ENCODE measurements at places on chromosomes 5 and 9.
A peak's percentile ranks its signal among the peaks of the same experiment; 100 is the strongest.

- no peak for DNase-seq
Observed at GRCh38 chr9:27054125-27054524, 48.7 kb upstream of the LRRC19 start.

DNA sequence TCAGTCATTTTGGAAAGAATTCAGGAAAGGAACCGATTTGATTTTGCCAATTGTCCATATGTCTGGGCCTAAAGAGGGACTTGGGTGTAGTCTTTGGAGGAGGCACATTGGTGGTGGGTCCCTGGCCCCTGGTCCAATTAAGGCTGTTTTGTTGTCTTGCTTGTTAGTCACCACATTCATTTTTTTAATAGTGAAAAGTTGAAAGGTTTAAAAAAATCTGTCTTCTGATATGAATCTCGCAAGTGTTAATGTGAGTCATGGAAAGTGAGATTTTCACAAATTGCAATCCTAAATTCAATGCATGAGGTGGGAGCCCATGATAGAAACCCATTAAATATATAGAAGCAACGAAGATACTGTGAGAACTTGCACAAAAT is 165.9 kb upstream of the OTULINL start:
- DNase-seq = no peak

- no peak for DNase-seq
Observed at GRCh38 chr5:173245319-173246134, 10.5 kb upstream of the NKX2-5 start.

DNA sequence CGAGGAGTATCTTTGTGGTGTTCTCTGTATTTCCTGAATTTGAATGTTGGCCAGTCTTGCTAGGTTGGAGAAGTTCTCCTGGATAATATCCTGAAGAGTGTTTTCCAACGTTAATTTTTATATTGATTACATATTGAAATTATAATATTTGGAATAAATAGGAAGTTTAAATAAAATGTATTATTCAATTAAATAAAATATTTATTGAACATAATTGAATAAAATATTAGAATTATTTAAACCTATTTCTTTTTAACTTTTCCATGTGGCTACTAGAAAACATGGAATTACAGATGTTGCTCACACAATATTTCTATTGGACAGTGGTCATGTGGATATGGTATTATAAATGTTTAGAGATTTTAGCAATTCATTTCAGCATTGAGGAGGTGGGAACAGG is 170.8 kb upstream of the FST start:
- no peak for DNase-seq

DNA sequence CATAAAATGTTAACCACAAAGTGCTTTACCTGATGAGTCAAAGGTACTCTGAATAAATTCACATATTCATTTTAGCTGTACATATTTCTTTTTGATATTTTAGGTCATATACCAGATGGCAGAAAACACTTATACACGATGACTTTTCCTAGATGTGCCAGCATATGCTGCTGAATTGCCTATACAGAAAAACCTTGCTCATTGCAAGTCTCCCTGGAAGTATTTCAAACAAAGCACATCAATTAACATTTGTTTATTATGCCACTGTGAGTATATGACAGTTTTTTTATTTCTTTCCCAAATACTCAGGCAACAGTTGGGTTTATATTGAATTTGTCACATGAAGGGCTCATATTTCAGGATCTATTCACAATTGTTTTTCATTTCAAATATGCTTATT is 180.8 kb downstream of the TMEM232 start:
- no peak for DNase-seq

DNA sequence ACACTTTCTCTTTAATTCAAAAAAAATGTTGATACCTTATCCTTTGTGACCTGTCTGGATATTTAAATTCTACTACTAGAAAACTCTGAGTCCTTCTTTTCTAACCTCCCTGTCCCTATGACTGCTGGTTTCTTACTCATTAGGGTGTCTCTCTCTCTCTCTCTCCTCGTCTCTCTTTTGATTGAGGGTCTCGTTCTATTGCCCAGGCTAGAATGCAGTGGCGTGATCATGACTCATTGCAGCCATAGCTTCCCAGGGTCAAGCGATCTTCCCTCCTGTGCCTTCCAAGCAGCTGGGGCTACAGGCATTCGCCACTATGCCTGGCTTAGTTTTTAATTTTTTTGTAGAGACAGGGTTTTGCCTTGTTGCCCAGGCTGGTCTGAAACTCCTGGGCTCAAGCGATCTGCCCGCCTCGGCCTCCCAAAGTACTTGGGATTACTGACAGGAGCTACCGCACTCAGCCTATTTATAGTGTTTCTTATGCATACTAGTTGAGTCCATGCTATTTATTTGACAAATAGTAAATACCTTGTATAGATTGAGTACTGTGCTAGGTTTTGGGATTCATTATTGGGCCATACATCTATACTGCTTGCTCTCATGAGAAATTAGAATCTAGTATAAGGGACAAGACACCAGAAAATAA is 61.9 kb downstream of the NSD1 start:
- no peak for DNase-seq

DNA sequence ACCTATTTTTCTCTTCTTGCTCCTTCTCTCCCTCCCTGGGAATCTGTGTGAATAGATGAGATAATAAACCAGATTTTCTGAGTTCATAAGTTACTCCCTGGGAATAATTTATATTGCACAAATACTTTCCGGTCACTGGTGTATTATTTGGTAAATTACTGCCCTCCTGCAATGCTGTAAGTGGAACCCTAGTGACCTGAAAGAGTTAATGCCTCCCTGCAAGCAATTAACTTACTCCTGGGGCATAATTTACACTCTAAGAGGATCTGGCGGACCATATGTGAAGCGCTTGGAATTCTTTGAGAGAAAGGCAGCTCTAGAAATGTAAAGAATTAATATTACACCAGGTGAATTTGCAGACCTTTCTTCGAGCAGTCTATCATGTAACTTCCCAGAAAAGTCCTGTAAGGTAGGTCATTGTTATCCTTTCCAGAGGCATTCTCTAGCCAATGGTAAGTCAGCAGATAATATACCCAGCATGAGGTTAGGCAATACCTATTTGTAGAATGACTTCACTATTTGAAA is 7.0 kb upstream of the GDNF start:
- DNase-seq = no peak

DNA sequence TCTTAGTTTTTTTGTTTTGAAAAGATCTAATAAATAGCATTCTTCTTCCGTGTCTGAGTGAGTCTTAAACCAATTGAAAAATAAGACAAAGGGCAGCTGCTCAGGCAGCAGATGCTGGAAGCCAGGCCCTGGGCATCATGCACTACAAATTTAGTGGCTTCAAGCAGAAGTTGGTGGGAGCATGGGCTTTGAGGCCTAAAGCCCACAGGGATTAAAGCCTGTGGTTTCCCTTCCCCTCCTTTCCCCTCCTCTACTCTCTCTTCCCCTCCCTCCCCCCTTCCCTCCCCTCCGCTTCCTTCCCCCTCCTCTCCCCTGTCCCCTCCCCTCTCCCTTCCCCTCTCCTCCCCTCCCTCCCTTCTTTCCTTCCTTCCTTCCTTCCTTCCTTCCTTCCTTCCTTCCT is 20.1 kb upstream of the KIF4B start:
- no peak for DNase-seq

DNA sequence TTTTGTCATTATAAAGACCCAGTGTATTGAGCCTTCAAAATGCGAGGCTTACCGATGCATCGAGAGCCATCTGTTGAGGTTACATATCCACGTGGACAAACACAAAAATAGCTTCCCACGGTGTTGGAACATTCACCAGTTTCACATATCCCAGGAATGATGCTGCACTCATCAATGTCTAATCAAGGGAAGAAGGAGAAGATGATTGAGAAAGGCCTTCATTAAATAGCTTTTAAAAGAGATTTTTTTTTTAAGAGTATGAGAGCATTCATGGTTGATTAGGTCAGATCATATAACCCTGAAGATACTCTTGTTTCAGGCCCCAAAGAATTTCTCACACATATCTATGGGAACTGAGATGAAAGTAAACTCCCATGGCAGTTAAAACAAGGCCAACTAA is 129.4 kb downstream of the FBN2 start:
- DNase-seq = no peak

- DNase-seq = no peak
Observed at GRCh38 chr5:88666761-88667495, 216.1 kb downstream of the MEF2C start.

DNA sequence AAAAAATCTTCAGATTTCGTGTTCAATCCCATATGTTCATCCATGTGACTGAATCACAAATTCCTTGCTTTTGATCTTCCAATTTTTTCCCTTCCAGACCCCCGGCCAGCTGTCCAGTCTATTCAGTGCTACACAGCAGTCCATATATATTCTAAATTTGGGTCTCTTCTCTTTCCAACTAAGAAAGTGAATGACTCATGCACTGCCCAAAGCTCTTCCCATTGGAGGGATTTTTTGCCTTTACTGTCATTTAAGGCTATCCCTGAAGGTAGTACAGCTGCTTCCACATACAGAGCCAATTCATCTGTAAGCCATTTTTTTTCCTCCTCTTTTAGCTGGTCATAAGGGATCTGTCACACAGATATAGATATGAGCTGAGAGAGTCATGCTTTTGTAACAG is 478.3 kb downstream of the DMRT2 start:
- DNase-seq = no peak

GRCh38 chr9:250039-250438 is 35.4 kb downstream of the DOCK8 start:
- DNase-seq = no peak

GRCh38 chr9:91807643-91808246 is 142.3 kb downstream of the ROR2 start:
- no peak for DNase-seq

- DNase-seq = no peak
Observed at GRCh38 chr9:76812591-76812990, 48.4 kb downstream of the PCA3 start.

GRCh38 chr9:134340475-134341160 is 14.4 kb downstream of the RXRA start:
- DNase-seq = no peak

- no peak for DNase-seq
Observed at GRCh38 chr5:82917584-82917983, 159.6 kb downstream of the TMEM167A start.

- DNase-seq = peak; percentile 86
Observed at GRCh38 chr9:88388203-88388885, at the start of gene SPIN1. Gene SPIN1 (plus strand): TSS chr9:88388444. CDS start chr9:88426540, 38,096 bp downstream.

DNA sequence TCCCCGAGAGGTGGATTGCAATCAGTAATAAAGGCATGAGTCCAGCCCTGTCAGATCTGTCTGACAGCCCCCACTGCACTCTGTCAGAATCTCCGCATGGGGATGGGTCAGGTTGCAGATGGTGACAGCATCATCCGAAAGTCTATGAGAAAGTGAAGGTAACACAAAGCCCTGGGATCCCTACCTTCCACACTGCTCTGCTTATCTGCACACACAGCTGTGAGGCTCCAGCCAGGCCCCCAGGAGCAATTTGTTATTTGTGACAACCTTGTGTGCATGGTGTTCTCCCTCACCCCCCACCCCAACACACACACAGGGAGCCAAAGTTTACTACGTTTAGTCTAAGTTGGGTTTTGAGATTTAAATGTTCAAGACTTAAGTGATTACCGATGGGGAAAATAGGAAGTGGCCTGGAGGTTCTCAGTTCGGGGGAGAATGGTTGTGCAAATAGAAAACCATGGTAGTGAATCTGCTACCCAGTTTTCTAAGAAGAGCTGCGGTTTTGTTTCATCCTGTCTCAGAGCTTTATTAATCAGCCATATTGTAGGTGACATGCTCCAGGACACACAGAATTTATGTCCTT is 92.7 kb downstream of the SV2C start:
- DNase-seq = no peak

DNA sequence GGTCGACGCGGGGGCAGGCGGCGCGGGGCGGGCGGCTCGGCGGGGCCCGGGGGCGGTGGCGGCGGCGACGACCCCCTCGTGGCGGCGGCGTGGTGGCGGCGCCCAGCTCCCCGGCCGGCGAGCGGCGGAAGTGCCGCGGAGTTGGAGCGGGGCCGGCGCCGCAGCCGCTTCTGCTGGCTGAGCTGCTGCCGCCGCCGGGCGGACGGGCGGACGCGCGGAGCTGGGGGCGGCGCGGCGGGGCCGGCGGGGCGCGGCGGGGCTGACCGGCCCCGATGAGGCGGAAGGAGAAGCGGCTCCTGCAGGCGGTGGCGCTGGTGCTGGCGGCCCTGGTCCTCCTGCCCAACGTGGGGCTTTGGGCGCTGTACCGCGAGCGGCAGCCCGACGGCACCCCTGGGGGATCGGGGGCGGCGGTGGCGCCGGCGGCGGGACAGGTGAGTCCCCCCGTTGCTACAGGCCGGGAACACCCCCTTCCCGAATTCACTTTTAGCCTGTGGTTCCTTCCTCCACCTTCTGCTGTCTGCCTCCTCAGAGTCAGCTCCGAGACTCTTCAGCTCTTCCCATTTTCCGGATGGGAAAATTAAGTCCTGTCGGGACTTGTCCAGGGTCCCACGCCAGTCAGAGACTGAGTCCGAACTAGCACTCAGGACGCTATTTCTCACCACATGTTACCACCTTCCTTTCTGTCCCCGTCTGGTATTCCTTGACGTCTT is at the start of gene GALNT10:
Gene GALNT10 (plus strand): TSS at position 139 of the 710 bp plus-strand sequence. CDS start 134 bp downstream, at position 273.
- DNase-seq = peak; percentile 79

- no peak for DNase-seq
Observed at GRCh38 chr9:33157960-33158842, 8.9 kb downstream of the B4GALT1 start.

GRCh38 chr5:92884469-92884868 is 696.5 kb downstream of the NR2F1-AS1 start:
- DNase-seq = no peak

DNA sequence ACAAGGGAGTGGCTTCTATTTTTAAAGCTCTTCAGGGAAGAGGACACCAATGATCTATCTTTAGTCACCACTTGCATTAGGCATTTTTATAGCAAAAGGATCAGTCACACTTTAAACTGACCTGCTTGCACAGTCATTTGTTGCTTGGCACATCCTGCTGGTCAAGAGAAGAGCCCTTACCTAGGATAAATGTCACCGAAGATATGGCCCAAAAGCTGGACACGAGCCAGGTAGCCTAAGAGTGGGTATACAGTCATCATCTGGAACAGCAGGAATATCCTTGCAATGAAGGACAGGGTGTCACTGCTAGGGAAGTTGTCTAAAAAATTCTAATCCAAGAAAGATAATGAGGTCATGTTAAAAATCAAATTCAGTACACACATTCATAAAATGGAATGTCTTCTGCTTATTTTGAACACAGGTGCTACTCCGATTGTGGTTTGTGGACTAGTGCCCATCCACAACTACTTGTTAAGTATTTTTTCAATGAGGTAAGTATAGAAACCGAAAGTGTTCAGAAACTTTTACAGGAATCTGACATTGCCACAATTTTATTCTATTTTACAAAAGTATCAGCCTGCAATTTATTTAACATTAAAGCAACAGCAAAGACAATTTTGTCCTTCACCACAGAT is 78.4 kb downstream of the SLC38A9 start:
- DNase-seq = peak; percentile 11

- DNase-seq = no peak
Observed at GRCh38 chr5:68817632-68818031, 276.2 kb upstream of the SLC30A5 start.

DNA sequence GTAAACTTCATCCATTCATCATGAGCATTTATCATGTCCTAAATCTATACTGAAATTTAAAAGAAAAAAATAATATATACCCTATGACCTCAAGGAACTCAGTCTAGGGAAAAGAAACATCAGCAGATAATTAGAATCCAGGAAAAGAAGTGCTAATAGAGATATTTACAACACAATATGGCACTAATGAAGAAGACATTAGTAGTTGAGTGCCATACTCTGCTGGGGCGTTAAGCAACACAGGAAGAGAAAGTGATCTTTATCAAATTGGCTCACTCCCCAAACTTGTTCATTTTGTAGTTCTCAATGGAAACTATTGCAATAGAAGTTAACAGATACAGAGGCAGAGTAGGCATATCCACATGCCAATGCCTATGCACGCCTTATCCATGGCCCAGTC is 27.5 kb downstream of the GABRA6 start:
- DNase-seq = no peak
